Hematopoietic multipotent progenitor cell treated with erythropoietin and hydrocortisone succinate and interleukin-3 and kit ligand, for 15 days (in vitro differentiated cells): ENCODE measurements at places on chromosomes 5 and 9.

DNA sequence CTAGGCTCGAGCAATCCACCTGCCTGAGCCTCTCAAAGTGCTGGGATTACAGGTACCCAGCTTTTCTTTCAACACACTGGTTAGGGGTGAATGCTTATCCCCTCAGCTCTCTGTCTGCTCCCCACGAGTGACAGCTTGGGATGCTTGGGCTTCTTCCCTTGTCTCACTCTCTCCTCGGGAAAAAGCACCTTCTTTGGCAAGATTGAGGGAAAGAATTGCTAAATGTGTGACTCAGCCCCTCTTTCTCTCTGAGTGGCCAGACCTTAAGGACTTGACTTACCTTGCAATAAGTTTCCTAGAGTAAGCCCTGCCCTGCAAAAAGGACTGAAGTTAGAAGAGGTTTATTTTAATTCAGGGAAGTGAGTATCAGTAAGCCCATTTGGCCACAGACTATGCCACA is 68.1 kb upstream of the ERBIN start:
- no peak for DNase-seq

DNA sequence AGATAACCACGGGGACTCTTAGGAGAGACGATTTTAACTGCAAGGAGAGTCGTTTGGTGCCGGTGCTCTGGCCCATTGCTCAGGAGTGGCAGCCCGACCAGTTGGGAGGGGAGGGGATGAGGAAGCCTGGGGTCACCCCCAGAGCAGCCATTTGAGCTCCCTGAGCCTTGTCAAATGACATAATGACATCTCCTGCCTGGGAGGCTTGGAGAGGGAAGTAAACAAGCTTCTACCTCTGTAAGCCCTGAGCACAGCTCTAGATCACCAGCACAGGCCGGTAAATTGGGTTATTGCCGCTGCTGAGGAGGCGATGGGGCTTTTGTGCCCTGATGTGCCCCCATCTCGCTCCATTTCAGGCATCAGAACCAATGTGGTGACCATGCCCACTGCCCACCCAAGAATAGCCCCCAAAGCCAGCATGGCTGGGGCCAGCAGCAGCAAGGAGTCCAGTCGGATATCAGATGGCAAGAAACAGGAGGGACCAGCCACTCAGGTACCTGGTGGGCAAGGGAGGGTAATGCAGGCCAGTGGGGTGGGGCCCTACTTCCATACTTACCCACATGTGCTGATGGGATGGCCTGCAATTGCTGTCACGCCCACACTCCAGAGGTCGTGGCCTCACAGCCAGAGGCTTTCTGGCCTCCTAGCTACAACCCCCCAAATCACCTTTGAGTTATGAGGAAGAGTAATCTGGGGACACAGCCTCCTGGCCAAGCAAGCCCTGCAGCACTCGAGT is 23.0 kb downstream of the CD74 start:
- DNase-seq = no peak

DNA sequence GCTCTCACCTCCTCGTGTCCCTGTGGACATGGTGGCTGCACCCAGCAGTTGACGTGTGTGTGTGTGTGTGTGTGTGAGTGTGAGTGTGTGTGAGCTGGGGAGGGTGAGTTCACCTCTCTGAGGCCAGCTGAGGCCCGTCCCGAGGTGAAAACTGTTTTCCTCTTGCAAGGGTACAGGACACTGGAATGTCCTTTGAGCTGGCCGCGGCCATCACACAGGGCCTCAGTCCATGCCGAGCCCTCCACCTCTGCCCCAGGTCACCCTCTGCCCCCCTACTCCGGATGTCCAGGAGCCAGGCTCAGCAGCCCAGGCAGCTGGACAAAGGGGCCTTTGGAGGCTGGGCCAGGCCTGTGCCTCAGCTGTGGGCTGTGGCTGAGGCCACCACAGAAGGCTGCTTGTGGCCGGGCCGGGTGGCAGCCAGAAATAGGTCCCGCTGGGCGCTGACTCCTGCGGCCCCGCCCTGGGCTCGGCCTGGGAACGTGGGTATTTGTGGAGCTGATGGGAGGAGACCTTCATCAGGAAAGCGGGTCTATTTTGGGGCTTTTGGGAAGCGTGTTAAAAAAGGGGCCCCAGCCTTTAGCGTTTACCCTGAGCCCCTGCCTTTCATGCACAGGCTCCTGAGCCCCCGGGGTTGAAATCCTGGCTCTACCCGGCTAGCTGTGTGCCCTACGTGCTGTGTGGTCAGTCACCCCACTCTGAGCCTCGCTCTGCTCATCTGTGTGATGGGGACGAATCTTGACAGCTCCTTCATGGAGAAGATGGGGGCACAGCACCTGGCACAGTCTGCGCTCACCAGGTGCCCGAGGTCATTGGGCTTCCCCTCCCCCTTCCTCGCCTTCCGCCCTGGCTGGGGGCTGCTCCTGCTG is 75.1 kb upstream of the IER5L start:
- DNase-seq = no peak

DNA sequence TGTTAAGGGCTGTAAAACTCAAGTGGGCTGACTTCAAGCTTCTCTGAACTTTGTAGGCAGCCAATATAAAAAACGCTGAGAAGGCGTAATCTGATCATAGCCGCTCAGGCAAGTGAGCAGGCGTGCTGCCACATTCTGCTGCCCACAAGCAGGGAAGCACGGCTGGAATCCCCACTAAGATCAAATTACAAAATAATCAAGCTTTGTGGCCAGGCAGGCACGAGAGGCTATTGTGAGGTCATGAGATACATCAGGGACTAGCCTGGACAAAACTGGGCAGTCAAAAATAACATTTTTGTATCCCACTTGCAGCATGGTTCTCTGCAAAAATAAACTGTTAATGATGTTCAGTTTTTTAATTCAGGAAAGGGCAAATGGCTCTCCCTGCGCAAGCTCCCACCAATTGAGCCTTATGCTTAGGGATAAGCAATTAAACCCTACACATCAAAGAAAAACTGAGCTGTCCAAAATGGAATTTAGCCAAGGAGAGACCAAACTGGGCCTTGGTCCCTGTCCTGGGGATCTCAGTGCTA is 64.0 kb downstream of the POU5F2 start:
- no peak for DNase-seq

GRCh38 chr5:102801371-102801770 is 46.3 kb downstream of the PAM start:
- no peak for DNase-seq

DNA sequence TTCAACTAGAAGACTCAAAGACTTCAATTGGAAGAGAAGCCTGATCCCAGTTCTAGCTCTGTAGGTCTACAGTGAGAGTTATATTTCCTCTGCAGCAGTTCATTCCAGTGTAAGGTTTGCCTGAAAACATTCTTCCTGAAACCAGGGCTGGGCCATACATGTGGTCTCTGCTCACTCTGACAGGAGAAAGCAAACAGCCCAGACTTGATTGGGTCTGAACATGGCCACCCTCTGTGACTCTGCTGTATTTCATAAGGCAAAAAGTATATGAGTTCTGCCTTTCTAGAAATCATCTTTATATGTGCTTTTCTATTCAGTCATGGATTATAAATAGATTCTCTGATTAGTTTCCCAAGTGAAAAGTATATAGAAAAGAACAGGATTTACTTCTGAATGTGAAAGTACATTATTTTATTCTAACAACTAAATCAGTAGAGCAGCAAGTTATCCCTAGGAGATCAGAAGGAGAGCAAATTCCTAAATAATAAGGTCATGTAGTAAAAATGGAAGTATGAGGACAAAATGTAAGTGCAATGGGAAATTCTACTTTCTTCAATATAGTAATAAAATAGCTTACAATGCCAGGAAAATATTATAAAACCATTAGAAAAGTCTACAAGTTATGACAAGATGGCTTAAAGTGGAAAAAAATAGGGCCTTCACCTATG is 144.3 kb downstream of the EFNA5 start:
- DNase-seq = no peak

GRCh38 chr5:111746791-111747190 is 10.2 kb downstream of the NREP start:
- no peak for DNase-seq

DNA sequence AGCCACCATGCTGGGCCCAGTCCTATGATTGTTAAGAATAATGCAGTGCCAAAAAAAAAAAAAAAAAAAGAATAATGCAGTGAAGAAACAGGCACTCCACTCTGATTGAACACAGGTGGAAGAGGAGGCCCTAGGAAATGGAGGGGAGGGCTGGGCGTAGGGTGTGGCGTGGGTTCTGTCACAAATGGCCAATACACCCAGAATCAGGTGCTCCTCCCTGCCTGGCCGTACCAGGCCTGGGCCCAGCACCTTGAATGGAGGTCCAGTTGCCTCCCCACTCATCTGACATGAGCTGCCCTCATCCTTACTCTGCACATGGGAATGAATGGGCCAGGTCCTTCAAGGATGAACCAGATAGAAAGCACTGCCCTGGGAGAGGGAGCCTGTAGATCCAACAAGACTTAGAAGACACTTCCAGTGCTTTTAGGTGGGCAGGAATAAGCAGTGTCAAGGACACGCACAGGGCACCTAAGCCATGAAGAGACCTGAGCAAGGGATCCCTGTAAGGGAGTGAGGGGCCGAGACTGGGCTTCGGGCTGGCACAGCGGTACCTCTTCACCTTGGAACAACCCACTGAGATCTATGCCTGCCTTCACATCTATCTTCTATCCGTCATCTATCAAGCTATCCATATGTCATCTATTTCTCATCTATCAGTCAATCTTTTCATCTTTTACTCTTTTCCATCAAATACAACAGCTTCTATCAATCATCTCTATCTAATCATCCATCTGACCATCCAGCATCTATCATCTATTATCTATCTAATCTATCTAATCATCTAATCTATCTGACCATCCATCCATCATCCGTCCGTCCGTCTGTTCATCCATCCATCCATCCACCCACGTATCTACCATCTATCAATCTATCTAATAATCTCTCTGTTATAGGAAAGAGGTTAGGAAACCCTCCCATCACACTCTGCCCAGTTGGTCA is 15.9 kb downstream of the NINJ1 start:
- no peak for DNase-seq

DNA sequence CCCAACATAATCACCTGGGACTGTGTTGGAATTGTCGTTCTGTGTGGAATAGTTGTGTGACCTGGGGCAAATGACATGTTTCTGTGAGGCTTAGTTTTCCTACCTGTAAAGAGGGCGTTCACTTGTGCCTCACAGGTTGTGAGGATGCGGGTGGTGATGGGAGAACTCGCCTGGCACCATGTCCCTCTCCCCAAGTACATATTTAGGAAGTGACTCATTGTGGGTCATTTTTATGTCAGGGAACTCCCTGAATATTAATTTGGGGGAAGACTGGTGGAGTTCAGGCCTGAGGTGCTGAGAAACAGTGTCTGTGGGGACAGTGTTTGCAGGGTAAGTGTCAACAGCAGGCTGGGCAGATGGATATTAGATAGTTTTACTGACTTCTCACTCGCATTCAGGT is 144.7 kb downstream of the KDM4C start:
- DNase-seq = no peak

DNA sequence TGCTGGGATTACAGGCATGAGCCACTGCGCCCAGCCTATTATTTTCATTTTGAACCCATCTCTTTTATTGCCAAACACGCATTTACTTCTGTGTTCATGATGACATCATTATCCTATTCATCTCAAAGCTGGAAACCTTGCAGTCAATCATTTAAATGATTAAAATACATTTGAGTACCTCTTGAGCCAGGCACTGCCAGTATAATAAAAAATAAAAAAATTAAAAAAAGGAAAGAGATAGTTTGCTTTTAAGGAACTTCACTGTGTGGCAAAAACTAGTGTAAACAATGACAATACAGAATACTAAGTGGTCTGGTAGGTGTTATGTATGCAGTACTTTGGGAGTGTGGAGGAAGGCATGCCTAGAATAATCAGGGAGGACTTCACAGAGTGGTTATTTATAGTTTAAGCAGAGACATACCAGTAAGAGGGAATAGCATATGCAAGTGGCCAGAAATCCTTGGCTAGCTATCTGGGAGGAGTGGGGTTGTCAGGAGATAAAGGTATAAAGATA is 8.6 kb downstream of the NSD1 start:
- DNase-seq = no peak

GRCh38 chr5:5416733-5417132 is 5.7 kb upstream of the ICE1 start:
- DNase-seq = no peak

DNA sequence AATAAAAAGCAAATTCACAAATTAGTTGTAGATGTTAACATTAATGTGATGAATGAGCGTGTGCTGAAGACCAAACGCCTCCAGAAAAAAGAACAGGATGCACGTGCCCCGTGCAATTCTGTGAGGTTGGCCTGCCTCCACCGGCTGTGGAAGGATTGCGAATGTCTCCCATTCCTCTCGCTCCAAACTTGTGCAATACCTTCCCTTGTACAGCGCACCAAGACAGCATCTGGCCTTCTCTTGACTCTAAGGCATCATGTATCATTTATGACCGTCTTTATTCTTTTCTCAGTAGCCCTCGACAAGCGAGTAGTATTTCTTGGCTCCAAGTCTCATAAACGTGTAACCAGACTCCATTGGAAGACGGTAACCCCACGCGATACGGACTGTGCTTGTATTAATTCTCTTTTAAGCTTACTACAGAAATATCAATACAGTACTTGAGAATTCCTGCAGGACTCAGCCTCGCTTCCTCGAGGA is 1.5 kb upstream of the TESK1 start:
- no peak for DNase-seq

- no peak for DNase-seq
Observed at GRCh38 chr9:134156564-134157377, 7.6 kb downstream of the RNU6ATAC start.

- no peak for DNase-seq
Observed at GRCh38 chr9:134743853-134744252, 102.2 kb downstream of the COL5A1 start.

GRCh38 chr9:94563548-94563947 is 8.7 kb downstream of the PCAT7 start:
- no peak for DNase-seq

- no peak for DNase-seq
Observed at GRCh38 chr5:4044881-4045280, 449.2 kb downstream of the IRX1 start.

DNA sequence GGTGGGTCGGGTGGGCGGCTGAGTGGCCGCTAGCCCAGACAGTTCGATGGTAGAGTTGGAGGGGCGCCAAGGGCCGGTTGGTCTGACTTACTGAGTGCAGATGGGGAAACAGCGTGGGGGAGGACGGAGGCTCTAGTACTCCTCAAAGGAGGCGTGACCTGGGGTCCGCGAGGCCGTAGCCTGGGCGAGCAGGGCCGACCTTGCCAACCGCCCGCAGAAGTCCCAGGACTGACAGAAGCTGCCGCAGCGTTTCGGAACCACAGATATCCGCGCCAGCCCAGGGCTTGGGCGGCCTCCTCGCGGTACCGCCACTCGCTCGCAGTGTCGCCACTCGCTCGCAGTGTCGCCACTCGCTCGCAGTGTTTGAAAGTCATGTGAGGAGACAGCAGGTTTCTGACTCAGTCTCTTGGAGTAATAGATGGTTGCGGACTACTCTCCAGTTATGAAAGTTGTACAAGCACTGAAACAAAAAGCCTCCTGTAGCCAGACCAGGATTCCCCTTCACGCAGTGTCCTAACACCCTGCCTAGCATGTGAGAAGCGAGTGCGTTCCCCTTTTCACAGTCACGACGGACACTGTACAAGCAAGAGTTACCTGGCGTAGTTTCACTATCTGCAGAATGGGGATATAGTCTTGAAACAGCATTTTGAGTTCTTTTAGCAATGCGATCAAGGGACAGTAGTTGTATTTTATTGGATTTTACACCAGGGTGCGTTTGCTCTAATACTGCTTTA is 674 bp downstream of the TMEM38B start:
- DNase-seq = peak; percentile 54

- no peak for DNase-seq
Observed at GRCh38 chr5:39980056-39980455, 555.3 kb upstream of the DAB2 start.

GRCh38 chr5:137320056-137321045 is 178.8 kb downstream of the SPOCK1 start:
- peak; percentile 32 for DNase-seq

- no peak for DNase-seq
Observed at GRCh38 chr9:5773324-5773999, 59.5 kb downstream of the ERMP1 start.

- no peak for DNase-seq
Observed at GRCh38 chr9:113705928-113706519, 170.1 kb upstream of the ZNF618 start.
